NCI-H1930 (cell line): ENCODE measurements at places on chromosomes 11 and 22.

DNA sequence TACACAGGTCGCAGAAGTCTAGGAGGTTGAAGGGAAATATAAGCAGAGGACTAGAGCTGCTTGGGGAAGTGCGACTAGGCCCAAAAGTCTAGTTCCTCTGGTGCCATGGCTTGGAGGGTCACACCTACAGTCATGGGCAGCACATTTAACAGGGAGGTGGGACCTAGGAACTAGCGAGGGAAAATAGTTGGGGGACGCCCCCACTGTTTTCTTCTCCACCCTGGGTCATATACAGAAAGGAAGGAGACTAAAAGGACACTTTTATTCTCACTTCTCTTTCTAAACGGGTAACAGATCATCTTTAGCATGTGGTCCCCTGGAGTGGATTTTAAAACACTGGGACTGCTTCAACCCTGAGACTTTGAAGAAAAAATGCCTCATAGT is 16.6 kb downstream of the APIP start:
- DNase-seq, result no peak

GRCh38 chr11:1565904-1566247 is 6.2 kb downstream of the DUSP8 start:
- DNase-seq, result no peak

- no peak for DNase-seq
Measured at GRCh38 chr22:50031189-50032091, 18.9 kb upstream of the IL17REL start.

DNA sequence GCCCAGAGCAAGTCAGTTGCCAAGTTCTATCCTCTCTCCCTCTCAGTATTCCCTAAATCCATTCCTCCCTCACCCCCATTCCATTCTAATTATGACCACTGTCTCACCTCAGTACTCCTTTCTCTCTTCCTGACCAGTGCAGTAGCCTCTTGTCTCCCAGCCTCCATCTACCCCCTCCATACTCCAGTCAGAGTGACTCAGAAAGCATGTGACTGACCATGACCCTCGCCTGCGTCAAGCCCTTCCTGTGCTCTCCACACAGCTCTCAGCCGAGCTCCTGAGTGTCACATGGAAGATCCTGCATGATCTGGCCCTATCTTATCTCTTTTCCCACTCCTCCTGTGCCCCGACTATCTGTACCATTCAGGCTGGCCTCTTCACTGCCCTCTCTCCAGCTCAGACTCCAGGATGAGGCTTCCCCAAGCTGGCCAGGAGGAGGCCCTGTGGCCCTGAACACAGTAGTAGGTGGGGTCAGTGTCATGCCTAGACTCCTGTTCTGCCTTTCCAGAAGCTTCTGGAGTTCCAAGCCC is 42.6 kb downstream of the NEU3 start:
- no peak for DNase-seq

DNA sequence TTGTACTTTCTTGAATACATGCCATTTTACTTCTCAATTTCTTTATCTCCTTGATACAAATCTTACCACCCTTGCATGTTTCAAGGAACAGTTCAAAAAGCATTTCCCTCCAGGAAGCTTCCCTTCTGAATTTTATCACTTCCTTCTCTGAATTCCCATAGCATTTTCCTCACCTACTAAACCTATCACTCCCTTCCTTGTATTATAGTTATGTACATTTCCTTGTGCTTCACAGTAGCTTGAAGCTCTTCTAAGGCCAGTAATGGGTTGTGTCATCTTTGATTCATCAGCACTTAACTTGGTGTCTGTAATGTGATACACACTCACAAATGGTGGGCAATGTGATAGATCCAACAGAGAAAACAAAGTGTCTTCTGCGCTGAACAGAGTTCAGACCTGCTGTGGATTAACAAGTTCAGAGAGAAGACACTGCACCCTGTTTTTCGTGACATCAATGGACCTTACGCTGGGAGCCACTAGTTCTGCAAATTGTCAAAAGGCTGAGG is 127.5 kb downstream of the CCDC81 start:
- no peak for DNase-seq

DNA sequence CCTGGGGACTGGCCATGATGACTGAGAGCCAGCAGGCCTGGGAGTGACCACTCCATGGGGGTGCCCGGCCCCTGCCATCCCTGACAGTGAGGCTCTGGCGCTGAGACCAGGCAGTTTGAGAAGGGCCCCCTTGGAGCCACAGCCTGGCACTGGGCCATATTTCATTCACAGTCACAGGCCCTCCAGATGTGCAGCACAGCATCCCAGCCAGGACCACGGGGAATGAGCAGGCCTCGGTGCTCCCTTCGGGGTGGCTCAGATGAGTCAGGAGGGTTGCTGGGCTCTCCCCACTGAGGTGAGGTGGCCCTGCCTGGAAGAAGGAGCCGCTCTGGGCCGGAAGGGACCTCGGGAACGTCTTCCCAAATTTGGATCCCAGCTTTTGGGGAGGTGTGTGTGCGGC is 53.0 kb downstream of the GRAMD4 start:
- DNase-seq, result no peak

DNA sequence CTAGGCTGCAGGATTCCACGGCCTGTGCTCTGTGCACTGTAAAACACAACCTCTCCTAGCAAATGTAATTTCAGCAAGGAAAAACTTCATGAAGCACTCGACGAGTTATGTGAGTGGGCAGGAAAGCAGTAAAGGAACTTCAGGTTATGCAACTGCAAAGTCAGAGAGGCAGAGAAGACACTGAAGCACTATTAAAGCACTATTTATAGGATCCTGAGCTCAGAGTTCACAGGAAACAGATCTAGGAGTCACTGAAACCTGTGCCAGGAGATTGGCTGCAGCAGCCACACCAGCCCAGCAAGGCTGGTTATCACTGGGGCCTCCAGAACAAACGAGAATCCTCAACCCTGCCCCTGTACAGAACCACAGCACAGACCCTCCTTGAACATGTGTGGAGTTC is 2.5 kb downstream of the SMIM35 start:
- DNase-seq, result no peak

DNA sequence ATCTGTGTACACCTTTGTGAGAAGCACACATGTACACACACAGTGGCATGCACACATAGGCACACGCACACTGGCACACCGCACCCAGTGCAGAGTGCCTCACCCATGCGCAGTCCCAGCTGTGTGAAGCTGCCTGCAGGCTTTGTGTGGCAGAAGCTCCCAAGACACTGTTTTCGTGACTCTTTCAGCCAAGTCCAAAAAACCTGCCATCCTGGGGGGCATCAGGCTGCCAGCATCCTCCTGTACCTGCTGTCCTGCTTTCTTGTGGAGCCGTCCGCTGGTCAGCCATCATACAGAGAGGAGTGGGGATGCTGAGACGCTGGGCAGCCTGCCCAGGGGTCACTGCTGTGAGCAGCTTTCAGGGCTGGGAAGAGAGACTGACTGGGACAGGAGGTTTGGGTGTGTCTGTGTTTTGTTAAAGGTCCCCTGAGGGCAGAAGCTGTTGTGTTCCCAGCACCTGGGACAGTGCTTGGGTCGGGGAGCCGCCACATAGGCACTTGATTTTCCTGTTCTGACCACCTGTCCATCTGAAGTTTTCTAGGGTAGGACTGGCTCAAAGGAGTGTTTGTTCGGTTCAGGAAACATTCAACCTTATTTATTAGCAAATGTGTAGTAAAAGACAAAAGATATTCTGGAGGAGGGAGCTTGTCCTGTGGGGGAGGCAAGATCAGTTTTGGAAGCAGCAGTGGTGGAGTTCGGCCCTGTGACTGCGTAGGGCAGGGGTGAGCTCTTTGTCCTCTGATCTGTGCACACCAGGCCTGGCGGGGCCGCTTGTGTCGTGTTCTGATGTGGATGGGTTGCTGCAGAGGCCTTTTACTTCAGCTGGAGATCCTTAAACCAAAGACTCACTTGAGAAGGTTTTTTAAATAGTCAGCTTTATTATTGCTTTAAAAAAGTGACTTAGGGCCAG is 29.7 kb downstream of the AP2A2 start:
- DNase-seq, result no peak
